ENCODE measurements at places on chromosomes 13 and 19.

GRCh38 chr19:4596033-4596904 lies 36.8 kb upstream of the SEMA6B start:
- no peak for DNase-seq

- no peak for DNase-seq
Measured at GRCh38 chr13:45537516-45537915, 72.8 kb downstream of the COG3 start.

DNA sequence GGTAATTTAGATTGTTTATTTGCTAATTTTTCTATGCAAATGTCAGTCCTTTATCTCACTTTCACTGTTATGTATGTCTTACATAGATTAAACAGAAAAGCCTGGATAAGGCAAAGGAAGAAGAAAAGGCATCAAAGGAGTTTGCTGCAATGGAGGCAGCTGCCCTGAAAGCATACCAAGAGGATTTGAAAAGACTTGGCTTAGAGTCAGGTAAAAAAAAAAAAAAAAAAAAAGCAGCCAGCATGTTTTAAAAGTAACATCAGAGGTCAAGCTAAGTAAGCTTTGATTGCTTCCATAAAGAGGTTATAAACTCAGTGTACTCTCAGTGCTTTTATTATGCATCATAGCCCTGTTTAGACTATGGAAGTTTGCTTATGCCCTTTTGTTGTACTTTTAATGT lies 3.8 kb downstream of the WBP4 start:
- DNase-seq = no peak

GRCh38 chr13:79711631-79712030 lies 230.7 kb downstream of the NDFIP2 start:
- no peak for DNase-seq

GRCh38 chr13:100559886-100560285 lies 28.7 kb downstream of the GGACT start:
- DNase-seq = no peak

DNA sequence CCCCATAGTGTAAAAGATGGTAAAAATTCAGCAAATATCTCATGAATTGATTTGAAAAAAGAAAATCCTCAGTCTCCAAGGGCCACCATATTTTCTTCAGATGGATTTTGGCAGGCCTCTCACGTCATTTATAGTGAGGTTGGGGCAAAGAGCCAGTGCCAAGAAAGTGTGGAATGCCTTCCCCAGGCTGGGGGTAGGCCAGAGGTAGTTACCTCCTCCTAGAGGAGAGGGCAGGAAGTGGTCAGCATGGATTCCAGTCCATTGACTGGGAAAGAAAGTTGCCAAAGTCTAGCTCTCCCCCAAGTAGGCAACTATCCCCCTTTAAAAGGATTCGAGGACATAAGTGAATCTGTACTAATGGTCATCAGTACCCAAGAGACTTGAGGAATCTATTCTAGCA lies 68.4 kb upstream of the KCTD4 start:
- no peak for DNase-seq

DNA sequence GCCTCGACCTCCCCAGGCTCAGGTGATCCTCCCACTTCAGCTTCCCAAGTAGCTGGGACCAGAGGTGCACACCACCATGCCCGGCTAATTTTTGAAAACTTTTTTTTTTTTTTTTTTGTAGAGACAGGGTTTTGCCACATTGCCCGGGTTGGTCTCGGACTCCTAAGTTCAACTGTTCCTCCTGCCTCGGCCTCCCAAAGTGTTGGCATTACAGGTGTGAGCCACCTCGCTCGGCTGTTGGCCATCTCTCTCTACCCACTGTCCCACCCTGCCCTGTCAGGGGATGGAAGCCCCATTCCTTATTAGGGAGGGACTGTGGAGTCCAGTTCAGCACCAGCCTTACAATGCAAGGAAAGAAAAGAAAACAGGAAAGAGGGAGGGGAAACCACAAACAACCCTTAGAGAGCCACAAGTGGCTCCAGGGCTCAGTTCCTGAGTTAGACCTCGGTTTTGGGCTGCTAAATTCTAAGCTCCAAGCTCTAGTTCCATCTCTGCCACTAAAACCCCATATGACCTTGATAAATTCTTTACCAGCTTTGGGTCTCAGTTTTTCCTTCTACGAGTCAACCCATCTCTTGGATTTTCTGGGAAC lies 31.7 kb downstream of the ACTL9 start:
- DNase-seq = no peak

- peak; percentile 10 for DNase-seq
Measured at GRCh38 chr13:52896827-52897659, 48.6 kb upstream of the PCDH8 start.

DNA sequence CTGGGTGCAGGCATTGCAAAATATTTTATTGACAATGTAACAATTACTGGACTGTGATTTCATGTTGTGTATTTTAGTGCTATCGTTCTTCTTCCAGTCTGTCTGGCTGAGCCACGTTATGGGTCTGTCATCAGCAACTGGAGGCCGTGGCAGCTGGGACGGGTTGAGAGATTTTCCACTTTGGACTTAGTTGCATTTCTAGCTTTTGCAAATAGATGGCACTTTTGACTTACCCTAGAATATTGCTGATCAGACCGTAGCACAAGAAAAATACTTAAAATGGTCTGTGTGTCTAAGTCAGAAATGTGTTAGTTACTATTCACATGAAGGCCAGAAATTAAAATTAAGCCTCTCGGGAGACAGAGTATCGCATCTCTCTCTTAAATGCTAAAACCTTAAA lies 211.1 kb downstream of the TEX29 start:
- peak; percentile 19 for DNase-seq

DNA sequence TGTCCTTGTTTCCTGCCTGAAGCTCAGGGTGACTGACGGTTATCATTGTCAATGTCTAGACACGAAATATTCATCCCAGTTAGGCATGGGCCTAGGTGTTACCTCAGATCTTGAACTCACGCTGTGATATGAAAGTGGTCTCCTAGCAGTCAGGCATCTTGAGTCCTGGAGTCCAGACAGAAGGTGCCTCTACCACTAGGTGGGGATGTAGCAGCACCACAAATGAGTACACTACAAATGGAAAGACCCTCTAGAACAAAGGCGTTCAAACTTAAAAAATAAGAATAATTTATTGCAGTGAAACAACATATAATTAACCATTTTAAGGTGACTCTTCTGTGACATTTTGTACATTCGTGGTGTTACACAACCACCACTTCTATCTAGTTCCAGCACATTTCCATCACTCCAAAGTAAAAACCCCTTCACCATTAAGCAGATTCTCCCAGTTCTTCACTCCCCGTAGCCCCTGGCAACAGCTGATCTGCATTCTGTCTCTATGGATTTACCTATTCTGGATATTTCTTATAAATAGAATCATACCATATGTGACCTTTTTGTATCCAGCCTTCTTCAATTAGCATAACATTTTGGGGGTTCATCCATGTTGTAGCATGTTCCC lies 11.9 kb upstream of the FRY start:
- DNase-seq = peak; percentile 49

DNA sequence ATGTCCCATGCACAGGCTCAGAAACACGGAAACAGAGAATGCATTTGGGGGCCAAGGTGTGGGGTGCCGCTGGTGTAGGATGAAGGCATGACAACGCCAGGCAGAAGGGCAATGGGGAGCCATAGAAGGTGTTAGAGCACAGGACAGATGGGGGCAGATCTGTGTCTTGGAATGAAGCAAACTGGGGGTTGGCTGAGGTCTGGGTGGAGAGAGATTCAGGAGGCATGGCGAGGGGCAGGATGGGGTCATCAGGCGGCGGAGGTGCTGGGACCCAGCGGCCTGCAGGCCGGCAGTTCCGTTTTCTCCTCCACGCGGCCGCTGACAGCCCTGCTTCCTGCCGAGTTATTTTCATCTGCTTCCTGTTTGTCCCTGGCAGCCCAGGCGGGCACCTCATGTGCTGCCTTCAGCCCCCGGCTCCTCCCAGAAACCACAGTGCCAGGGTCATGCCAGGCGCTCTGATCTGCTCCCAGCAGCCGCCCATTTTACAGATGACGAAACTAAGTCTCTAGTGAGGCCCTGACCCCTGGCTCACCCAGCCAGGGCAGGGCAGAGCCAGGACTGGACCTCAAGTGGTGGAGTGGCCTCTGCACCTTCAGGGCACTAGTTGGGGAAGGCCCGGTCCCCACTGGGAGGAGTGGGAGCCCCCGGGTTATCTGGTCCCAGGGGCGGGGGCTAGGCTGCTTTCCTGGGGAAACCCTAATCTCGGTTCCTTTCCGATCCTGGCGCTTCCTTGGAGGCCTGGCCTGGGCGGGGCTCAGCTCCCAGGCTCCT lies 2.2 kb downstream of the ARHGAP45 start:
- no peak for DNase-seq

DNA sequence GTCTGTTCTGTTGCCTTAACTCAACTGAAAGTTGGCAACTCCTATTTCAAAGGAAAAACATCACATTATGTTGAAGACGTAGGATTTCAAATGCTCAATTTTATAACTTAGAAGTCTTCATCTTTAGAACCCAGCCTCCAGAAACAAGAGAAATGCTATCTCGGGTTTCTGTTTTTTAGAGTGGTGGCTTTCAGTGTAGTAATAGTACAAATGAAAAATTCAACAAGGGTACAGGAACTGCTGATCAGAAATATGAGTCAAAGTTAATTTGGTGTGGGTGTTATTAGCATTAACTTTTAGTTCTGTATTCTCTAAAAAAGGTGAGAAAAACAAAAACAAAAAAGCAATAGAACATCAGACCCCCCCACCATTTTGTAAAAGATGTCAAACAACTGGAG lies 56.6 kb upstream of the FLT1 start:
- DNase-seq = no peak

GRCh38 chr19:24032651-24033050 lies 54.3 kb upstream of the ZNF254 start:
- no peak for DNase-seq

GRCh38 chr13:67827992-67828391 lies 597.9 kb upstream of the PCDH9 start:
- no peak for DNase-seq

DNA sequence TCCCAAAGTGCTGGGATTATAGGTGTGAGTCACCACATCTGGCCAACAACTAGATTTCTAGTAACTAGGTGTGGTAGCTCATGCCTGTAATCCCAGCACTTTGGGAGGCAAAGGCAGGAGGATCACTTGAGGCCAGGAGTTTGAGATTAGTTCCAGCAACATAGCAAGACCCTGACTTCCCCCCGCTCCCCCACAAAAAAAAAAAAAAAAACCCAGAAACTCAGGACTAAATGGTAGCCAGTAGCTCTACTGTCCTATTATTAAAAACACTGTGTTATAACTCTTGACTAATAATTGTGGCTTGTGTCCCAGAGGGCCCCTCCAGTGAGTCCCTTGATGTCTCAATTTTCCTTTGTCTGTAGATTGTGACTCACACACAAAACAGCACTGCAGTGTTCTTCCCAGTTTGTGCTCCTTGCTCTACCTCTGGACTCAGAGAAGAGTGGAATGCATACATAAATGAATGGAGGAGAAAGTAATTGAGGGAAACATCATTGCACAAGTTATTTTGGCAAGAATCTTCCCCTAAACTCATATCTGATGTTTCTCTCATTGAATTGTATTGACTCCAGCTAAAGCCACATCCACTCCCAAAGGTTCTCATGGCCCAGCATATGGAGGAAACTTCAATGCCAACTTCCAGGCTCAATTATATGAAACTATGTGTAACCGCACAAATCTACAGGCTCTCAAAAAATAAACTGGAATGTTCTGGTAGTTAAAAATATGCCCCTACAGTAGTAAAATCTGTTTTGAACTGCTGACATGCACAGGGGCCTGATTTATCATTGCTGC lies 8.8 kb downstream of the TPT1 start:
- no peak for DNase-seq

DNA sequence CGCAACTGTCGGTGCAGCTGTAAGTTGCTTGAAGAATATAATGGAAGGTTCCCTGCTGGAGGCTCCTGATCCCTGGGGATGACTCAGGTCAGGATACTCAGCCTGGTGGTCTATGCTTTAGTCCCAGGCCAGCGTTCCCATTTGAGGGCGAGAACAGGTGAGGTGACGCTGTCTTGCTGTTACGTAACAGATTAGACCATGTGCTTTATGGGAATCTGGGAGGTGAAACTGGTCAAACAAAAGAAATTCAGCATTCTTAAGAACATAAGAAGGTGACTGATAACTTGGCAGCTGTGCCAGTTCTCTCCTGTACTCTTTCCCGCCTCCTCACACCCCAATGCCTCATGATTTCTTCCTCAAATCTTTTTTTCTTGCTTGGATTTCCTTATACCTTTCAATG lies at the start of gene CXCL17:
Gene CXCL17 (minus strand): TSS at position 114 of the 400 bp plus-strand sequence. CDS start 114 bp downstream, outside the sequence.
- DNase-seq = no peak

GRCh38 chr19:23699521-23699860 lies 12.5 kb upstream of the ZNF675 start:
- no peak for DNase-seq

GRCh38 chr19:38012290-38012689 lies 105.3 kb downstream of the SIPA1L3 start:
- no peak for DNase-seq

DNA sequence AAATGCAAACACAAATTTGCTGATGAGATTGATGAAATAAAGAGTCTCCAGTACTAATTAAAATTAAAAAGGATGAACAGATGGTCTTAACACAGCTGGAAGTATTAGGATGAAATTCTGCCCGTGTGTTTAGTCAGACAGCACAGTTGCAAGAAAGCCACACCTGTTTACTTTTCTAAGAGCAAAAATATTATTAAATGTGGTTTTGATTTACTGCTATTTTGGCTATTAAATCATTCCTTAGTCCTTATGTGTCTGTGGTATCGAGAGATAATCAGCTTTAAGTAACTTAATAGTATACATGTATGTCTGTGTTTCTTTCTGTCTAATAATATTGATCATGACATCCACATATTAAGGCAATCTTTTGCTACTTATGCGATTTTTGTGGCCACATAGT lies 494.9 kb downstream of the GPC6 start:
- DNase-seq = no peak

DNA sequence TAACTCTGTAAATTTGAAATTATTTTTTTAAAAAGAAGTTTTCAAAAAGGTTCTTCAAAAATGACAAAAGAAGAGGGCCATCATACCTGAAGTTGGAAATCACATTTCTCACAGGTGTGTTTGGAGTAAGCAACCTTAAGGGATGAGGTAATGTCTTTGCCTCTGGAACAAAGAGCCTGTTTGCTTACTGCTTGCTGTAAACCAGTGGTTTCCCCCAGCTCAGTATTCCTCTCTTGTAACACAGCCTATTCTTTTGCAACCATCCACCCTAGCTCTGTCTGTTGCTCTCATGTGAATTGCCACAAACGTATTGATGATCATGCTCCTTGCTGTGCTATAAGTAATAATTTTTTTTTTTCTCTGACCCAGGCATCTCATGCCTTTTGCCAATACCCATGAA lies 38.1 kb downstream of the UCHL3 start:
- no peak for DNase-seq

DNA sequence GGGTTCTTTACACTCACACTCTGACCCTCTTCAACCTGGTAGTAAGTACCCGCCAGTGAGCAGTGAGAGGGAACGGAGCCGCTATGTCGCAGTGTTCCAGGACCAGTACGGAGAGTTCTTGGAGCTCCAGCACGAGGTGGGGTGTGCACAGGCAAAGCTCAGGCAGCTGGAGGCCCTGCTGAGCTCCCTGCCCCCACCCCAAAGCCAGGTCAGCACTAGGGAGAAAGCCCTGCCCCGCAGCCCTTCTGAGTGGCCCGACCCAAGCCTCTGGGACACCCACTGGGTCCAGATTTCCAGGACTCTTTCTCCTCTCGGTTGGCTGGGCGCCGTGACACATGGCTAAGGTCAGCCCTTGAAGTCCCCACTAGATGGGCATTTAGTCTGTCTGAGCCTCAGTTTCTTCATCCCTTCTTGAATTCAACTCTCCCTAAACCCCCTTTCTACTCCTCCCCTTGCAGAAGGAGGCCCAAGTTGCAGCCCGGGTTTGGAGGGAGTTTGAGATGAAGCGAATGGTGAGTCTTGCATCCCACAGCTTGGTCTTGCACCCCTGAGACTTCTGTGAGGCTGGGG lies 1.9 kb downstream of the OCEL1 start:
- no peak for DNase-seq
